ENCODE measurements at places on chromosomes 12 and 14.
A peak's percentile ranks its signal among the peaks of the same experiment; 100 is the strongest.

- DNase-seq: no peak
Observed at GRCh38 chr14:101564819-101565698, 3.8 kb downstream of the DIO3 start.

DNA sequence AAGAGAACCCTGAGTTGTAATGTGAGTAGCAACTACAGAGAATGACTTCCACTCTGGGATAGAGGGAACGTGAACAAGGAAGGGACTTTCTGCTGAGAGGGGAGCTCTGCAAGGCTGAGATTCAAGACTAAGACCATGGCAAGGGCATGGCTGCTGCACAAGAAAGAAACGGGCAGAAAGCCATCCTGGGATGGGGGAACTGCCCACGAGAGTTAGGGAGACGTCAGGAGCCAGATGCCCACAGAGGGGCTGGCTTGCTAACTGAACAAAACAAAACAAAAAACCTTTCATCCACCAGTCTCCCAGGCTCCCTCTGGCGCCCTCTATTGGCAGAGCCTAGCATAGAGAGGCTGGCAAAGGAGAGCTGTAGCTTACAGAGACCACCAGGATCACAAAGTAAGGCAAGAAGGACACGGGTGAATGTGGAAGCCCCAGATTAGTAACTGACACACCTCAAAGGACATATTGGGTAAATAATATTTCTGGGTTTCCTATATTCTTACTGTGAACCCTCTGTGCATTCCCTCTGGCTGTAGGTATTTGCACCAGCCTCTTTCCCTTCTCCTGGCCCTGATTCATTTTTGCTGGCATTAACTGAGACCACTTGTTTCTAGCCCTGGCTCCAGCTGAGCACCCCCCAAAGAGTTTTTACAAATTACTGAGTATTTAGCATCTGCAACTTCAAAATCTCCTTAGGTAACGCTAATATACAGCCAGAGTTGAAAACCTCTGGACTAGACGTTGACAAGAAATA lies 338.3 kb downstream of the EMP1 start:
- DNase-seq: peak; percentile 52

GRCh38 chr14:100587763-100588411 lies 670 bp upstream of the BEGAIN start:
- no peak for DNase-seq

GRCh38 chr14:99860219-99860618 lies 67.0 kb downstream of the EML1 start:
- no peak for DNase-seq

DNA sequence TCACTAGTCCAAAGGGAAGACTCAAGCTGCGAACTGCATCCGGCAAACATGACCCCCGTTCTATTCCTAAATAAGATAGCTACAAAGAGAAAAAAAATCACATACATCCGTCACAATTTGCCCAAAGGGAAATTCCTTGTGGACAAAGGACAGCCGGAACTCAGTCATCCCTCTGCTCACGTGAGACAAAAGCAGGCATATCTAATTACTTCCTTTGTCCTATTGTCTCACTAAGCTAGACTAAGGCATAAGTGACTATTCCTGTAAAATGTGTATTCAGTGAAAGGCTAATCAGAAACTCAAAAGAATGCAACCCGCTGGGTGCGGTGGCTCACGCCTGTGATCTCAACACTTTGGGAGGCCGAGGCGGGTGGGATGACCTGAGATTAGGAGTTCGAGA lies 27.2 kb upstream of the NINJ2 start:
- DNase-seq: no peak

GRCh38 chr12:124915239-124916236 lies 1.1 kb upstream of the UBC start:
- no peak for DNase-seq

- DNase-seq: no peak
Observed at GRCh38 chr12:129202109-129202814, 349.0 kb downstream of the GLT1D1 start.

GRCh38 chr12:80064269-80064668 lies 35.1 kb upstream of the OTOGL start:
- no peak for DNase-seq

DNA sequence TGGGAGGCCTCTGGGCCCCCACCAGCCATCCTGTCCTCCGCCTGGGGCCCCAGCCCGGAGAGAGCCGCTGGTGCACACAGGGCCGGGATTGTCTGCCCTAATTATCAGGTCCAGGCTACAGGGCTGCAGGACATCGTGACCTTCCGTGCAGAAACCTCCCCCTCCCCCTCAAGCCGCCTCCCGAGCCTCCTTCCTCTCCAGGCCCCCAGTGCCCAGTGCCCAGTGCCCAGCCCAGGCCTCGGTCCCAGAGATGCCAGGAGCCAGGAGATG lies 729 bp upstream of the GAPDH start:
- no peak for DNase-seq

DNA sequence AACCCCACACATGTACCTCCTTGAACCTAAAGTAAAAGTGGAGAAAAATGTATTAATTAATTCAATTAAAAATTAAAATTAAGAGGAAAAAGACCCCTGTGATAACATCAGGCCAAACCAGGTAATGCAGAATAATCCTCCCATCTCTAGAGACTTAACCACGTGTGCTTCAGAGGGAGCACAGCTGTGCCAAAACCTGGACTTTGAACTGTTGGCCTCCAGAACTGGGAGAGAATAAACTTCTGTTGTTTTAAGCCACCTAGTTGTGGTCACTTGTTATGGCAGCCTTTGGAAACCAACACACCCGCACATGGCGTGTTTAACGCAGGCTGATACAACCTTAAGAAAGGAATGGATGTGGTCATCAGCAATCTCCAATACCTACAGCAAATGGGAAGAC lies 23.8 kb downstream of the OAS2 start:
- no peak for DNase-seq

DNA sequence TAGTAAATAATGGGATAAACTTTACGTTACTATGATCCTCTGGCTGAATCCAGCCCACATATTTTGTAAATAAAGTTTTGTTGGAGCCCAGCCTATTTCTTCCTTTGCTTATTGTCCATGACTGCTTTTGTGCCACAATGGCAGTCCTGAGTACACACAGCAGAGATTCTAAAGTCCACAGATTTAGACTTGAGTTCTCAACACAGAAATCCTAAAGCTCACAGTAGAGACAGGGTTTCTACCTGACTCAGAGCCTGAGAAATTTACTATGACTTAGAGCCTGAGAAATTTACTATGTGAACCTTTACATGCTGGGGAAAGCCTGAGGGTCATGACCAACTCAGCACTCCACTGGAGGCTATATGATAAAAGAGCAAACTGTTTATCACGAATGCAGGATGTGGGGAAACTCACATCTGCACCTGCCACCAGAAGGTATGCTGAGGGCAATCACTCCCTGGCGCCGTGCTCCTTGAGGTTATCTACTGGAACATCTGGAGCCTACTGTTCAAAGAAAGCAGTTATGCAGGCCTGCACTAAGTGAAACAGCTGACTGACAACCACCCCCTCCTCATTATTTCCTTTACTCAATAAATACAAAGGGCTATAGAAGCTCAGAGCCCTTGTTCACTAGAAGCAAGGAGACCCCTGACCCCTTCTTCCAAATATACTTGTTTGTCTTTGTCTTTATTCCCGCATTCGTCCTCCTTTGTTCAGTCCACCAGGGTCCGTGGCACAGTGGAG lies 52.6 kb upstream of the BICD1 start:
- DNase-seq: no peak

GRCh38 chr12:73414926-73415325 lies 1122.7 kb upstream of the ATXN7L3B start:
- DNase-seq: no peak

DNA sequence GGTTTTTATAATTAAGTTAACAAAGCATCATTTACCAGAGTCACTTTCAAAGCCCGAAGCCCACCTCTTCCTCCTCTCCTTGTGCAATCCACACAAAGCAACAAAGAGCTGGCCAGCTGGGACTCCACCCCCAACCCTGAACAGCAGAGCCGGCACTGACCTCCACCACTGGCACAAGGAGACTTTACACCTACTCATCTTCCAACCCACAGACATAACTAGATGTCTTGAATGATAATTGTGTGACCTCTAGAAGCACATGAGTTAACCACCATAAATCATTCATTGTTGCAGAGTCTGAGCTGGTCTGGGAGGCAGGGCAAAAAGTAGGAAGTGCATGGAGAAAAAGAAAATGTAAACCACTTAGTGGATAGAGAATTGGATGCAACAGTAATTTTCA lies 72.2 kb downstream of the ST8SIA1 start:
- no peak for DNase-seq

- DNase-seq: no peak
Observed at GRCh38 chr12:111102102-111102739, 181.8 kb upstream of the MYL2 start.

DNA sequence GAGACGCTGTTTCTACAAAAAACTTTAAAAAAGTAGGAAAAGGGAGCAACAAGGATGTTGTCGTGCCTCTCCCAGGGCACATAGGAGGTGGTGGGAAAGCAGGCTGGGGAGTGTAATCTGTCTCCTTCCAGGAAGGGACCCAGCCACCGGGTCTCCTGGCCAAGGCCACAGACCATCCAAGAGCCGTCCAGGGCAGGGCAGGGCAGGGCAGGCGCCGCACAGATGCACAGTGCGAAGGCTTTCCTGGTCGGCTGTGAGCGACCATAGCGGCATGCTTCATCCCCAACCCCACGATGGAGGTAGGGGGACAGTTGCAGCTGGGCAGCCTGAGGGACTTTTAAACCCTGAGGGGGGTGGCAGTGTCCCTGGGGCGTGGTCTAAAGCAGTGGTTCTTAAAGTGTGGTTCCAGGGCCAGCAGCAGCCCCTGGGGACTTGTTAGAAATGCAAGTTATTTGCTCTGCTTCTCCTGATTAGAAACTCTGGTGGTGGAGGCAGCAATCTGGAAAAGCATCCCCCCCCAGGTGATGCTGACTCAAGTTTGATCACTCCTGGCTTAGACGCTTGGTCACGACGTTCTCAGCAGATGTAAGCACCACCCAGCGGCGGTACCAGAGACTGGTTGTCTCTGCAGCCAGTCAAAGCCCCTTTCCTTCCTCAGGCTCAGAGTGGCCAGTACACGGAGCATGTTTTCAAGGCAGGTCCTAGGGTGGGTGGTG lies 197.4 kb upstream of the PRMT8 start:
- no peak for DNase-seq

GRCh38 chr14:103849151-103849886 lies 1.9 kb upstream of the PPP1R13B start:
- DNase-seq: no peak

- no peak for DNase-seq
Observed at GRCh38 chr12:104722601-104723534, 235.2 kb downstream of the SLC41A2 start.

DNA sequence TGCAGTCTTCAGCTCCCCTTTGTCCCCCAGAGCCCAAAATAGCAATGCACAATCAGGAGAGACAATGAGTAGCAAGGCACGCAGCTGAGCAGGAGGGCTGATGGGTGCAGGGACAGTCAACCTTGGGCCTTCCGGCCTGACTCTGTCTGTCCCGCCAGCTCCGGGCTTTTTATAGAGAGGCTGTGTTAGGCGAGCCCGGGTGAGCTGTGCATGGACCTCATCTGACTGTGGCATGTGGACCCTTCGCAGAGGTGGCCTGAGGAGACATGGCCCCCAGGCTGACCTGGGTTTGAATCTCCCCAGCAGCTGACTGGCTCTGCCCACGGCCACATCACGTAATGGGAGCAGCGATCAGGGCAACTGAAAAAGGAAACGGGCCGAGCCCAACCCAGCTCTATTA lies 177.9 kb downstream of the TSPAN9 start:
- no peak for DNase-seq

DNA sequence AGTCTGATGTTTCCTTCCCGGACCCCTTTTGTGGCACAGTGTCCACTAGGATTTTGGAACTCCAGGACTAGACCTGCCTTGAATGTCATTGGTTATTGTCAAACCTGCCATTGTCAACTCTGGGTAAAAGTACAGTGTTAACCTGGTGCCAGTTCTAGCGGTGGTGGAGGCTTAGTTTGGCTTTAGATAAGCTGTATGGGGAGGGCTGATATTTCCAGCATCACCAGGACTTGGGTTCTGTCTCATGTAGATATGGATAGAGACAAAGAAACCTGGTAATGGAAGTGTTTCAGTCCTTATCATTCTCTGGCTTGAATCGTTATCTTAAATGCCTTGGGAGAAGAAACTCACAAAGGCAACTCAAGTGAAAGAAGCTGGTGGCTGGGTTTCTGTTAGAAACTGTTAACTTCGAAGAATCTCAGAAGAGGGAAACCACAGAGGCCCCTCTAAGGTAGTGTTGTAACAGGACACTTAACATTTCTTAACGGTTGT lies 10.6 kb downstream of the CHST11 start:
- DNase-seq: no peak

- no peak for DNase-seq
Observed at GRCh38 chr12:48980389-48980952, 2.3 kb downstream of the WNT1 start.

DNA sequence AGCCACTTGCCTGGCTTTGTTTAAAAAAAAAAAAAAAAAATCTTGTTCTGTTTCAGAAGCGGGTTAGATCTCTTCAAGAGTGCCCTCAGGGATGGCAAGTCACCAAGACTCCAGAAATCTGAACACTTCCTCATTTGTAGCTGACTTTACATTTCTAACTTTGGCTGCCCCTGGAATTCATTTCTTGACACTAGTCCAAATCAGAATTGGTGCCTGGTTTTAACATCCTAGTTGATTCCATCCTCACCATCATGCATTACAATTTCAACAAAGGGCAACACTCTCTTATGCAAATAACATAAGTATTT lies 295.5 kb downstream of the RMST start:
- no peak for DNase-seq

- DNase-seq: no peak
Observed at GRCh38 chr14:100542619-100543205, 44.5 kb downstream of the BEGAIN start.

DNA sequence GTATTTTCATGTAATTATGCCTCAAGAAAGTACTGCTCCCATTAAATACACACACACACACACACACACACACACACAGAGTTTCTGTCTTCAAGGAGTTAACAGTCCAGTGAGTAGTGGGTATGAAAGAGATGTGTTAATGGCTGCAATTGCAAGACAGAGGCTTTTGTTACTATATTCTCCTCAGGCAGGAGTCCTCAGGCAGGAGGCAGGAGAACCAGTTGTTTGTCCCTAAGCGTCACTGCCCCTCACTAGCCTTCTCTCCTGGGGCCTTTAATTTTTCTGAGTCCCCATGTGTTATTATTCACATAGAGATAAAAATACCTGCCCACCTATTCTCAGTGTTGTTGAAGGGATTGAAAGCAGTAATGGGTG lies 31.2 kb downstream of the DAD1 start:
- DNase-seq: no peak

DNA sequence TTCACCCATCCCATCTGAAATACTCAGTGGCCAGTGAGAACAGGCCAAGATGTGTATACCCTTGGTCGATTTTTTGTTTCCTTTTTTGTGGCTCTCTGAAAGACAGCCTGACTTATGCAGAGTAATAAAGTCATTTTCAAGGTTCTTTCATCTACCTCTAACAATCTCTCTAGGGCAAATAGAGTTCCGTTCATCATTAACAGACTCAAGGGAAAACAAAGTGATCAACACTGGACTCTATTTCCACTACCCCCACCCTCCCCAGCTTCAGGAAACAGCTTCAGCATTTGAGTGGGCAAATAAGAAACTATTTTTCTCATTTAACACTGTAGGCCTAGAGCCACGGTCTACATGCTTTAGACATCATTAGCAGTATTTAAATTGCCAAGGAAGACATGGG lies 15.9 kb downstream of the PRKAB1 start:
- no peak for DNase-seq

- DNase-seq: peak; percentile 70
Observed at GRCh38 chr14:23366426-23366921, 1.5 kb upstream of the EFS start.

Measured in hindlimb muscle (tissue), 1 donor.